Daoy (cell line): ENCODE measurements at places on chromosomes 12 and 14. TPM values are rescaled to one million over a fixed set of nuclear protein-coding genes. Genes with fewer than 3 reads are reported as not detected.
A peak's percentile ranks its signal among the peaks of the same experiment; 100 is the strongest.

Gene TMEM30B
- not detected in 2 replicates for total RNA-seq

- no peak for DNase-seq
Measured at GRCh38 chr14:23470947-23471346, 1.4 kb downstream of the NGDN start.

Gene RAB15
- total RNA-seq, result 9.9 and 13.8 TPM in 2 replicates

Gene RPL6
- 3,173 and 3,566 TPM in 2 replicates for total RNA-seq

DNA sequence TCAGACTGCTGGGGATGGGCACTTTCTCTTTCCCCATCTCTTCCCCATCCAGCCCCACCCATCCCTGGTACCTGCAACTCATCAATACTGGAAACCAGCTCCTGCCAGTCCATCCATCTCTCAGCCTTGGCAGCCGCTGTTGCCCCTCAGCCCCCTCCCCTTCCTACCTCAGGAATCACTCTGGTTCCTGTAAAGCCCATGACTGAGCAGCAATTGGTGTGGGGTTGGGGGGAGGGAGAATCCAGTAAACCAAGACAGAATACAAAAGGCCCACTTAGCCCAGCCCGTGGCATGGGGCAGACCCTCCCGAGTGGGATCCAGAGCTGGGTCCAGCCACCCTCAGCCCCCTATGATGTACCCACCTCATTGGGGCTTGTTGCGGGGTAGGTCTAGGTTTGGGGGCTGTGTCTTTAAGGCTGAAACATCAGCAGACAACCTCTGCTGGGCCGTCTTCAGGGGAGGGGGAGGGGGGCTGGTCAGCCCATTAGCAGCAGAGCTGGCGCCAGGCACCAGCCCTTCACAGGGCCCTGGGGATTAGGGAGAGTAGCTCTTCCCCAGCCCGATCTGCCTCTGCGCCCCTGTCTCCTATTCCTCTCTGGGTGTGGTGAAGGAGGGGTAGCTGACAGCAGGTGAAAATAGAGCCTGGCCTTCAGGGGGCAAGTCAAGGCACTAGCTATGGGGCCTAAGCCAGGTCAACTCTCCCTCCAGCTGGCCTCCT lies 702 bp upstream of the PRPH start:
- DNase-seq, result no peak

DNA sequence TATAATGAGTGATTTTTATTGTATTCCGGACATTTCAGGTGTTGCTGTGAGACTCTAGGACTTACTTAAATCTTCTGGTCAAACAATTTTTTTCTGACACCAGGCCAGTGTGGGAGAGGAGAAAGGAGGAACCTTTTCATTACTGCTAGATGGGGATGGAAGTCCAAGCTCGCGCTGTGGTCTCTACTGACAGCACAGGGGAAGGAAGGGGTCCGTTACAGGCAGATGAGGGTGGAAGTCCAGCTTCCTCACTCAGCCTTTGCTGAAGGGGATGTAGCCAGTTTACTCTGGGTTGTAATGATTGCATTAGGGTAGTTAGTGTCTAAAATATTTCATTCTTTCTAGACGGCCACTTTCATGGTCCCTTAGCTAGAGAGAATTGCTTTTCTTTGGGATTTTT lies 26.3 kb upstream of the ST8SIA1 start:
- no peak for DNase-seq

DNA sequence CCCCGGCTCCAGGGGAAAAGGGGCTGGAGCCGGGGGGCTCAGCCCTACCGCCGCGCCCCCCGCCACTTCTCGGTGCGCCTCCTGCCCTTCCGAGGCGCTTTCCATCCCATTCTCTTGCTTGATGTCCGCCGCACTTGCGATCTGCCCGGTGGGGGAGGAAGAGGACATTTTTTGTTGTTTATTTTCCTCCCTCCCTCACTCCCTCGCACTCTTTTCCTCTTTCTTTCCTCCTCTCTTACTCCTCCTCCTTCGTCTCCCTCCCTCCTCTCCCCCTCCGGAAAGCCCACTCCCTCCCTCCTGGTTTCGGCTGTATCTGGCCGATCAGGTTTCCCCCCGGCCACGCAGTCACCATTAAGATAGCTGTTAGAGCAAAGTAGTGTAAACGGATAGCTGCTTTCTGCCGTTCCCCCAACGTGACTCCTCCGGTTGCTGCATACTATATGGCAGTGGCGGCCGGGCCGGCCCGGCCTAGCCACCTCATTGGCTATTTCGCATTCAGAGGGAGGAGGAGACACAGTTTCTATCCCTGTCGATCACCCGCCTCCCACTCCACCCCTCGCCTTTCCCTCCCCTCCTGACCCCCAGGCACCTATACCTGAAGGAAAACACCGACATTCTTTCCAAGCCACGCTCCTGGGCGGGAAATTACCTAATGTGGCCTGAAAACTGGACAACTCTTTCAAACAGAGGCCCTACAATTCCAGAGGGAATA lies at the start of gene SIX4:
Gene SIX4 (minus strand): TSS at position 445 of the 712 bp plus-strand sequence. CDS start 277 bp downstream, at position 168.
- peak; percentile 90 for DNase-seq

DNA sequence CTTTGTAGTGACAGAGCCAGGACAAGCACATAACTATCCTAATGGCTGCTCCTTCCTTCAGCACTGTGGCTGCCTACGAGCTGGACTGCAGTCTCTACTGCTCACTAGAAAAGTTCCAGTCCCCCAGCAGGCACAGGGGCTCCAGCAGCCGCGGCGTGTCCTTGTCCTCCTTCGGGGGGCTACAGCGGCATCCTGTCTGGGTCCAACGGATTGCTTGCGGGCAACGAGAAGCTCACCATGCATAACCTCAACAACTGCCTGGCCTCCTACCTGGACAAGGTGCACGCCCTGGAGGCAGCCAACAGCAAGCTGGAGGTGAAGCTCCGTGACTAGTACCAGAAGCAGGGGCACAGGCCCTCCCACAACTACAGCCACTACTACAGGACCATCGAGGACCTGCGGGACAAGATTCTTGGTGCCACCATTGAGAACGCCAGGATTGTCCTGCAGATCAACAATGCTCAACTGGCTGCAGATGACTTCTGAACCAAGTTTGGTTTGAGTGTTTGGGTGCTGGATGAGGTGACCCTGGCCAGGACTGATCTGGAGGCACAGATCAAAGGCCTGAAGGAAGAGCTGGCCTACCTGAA lies 169.4 kb downstream of the NDUFA12 start:
- DNase-seq, result no peak

- no peak for DNase-seq
Measured at GRCh38 chr12:15883536-15883935, 1.3 kb downstream of the STRAP start.

DNA sequence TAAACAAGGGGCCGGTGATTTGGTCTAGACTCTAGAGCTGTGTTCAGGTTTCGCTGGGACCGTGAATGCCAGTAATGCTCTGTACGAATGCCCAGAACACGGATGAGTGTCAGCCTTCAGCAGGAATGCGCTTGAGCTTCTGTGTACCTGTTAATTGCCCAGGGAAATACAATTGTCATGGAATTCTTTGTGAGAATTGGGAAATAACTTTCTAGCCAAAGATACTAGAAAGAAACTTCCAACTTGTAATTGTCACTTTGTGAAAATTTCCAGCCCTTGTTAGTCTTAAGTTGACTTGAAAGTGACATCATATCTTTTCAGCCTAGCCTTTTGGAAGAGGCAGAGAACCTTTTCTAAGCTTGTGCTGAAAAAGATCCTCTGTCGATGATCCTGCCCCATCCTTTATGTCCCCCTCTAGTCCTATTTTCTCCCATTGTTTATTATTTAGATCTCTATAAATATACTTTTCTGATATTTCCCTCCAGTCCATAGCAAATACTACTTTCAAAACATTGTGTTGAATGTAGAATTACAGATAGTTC lies 2.7 kb downstream of the CHST11 start:
- no peak for DNase-seq

- no peak for DNase-seq
Measured at GRCh38 chr12:110613071-110613770, 708 bp upstream of the TCTN1 start.

DNA sequence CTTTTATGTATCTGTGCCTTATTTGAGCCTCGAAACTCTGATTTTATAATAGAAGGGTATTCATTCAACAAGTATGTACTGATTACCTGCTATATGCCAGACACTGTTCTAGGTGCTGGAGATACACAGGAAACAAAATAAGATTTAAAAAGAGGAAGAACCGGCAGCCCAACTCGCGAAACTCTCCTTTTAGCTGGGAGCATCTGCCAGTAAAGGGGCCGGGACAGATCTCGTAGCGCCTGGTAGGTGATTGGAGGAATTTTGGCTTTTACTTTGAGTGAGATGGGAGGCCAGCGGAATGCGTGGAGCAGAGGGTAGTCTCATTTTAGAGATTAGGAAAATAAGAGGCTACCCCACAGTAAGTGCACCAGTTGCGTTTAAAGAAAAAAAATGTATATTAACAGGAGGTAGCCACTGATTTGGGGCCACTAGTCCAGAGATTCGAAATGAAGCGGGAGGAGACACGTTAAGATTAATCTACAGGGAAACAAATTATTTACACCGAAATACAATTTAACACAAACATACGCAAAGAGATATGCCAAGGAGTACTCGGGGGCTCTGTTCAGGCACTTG lies 520 bp upstream of the MON2 start:
- DNase-seq, result peak; percentile 42

- peak; percentile 67 for DNase-seq
Measured at GRCh38 chr14:61145034-61145902, 135.9 kb downstream of the TMEM30B start.

Gene HOXC13
- 2.5 and 2.8 TPM in 2 replicates for total RNA-seq

DNA sequence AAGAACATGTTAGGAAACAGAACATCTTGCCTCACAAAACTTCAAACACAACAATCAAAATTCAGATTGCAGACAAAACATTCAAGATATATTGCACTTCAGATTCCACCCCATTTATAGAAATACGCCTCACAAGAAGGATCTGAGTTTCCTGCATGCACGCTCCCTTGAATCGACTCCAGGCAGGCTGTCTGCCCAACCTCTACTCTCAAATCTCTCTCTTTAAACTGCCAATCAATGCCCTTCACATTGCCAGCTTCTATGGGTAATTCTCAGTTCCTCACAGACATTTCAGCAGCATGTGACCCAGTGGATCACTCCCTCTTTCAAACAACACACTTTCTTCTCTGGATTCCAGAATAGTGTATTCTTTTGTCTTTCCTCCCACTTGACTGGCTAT lies 184.1 kb downstream of the PRKD1 start:
- no peak for DNase-seq

DNA sequence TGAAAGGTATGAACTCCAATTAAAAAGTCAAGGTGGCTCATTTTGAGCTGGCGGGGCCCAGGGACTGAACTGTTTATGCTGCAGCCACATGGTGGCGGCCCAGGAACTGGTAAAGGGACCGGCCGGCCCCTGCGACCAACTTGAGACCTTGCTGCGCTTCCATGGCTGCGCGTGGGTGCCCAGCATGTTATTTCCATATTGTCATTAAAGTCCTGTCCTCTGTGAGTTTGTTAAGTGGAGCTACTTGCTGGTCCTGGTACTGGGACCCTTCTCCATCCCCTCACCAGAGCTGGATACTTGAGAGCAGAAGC lies 62.3 kb downstream of the BEGAIN start:
- DNase-seq, result peak; percentile 72

- peak; percentile 43 for DNase-seq
Measured at GRCh38 chr12:62123721-62124203, 136.4 kb upstream of the USP15 start.

- peak; percentile 64 for DNase-seq
Measured at GRCh38 chr12:115752913-115753726, 524.4 kb downstream of the MED13L start.

Gene TPPP2
- not detected in 2 replicates for total RNA-seq

GRCh38 chr14:70955543-70956480 lies 48.6 kb downstream of the PCNX1 start:
- DNase-seq, result peak; percentile 33
